ENCODE measurements at places on chromosomes 7 and 10.

DNA sequence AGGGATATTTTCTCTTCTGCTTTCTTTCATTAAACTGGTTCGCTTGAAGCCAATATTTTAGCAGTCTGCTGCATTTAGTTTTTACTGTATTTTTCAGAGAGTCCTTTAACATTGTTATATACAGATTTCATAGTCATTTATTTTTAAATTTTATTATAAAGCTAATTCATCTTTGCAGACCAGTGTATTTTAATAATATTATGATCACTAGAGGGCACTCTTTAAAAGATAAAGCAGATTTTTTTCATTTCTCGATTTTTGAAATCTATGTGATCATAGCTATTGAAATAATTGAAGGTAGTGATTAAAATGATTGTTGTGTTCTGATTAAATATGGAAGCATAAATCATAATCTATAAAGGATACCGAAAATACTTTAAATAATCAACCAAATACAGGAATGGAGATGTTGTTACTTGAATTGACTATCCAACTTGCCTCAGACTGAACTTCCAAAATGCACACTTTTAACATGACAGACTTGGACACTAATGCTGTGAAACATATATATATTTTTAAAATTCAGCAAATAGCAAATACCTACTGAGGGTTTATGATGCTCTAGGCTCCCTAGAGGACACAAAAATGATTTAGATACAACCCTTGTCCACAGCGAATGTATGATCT, 35.2 kb downstream of the ST7 start:
- no peak for DNase-seq

DNA sequence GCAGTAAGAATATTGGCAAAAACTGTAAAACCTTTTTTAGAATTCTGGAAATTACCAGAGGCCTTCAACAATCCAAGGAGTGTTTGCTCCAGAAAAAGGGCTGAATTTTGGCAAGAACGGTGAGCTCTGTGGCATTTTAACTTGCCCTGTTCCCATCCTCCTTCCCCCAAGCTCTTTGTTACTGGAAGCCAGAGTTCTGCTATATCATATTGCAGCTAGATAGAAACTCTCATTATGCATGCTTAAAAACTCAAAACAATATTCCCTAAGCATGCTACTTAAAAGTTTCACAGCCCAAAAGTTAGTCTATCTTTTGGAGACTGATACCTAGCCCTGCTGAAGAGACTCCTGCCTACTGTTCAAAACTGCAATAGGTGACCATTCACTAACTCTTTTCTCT, 70.6 kb upstream of the GPR37 start:
- no peak for DNase-seq

- DNase-seq, result no peak
Observed at GRCh38 chr10:48418189-48418788, 111.8 kb downstream of the MAPK8 start.

- DNase-seq, result no peak
Observed at GRCh38 chr10:110811791-110812581, 59.7 kb upstream of the PDCD4 start.

DNA sequence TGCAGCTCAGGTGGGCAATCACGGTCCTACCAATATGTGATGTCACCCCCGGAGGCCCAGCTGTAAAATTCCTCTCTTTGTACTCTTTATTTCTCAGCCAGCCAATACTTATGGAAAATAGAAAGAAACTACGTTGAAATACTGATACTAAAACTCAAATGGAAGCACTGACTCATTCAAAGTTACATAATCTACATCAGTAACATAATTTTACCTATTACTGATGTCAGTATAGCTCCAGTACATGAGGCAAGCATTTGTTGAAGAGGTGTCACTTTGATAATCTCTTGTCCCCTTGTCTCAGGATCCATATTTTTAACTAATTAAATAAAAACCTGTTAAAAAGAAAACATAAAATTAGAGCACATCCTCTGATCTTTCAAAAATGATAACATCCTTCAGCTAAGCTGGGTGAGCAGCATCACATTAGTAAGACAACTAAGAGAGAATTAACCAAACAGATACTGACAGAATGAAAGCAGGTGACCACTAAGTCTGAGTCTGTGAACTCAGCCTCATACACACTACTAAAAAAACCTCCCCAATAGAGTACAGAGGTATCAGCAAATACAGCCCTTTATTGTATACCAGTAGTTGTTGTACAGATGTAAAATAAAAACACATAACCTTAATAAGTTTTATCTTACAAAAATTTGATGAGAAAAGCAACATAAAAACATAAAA, 17.6 kb downstream of the SLC25A40 start:
- no peak for DNase-seq

- DNase-seq, result no peak
Observed at GRCh38 chr7:122046402-122046801, 97.6 kb downstream of the AASS start.

DNA sequence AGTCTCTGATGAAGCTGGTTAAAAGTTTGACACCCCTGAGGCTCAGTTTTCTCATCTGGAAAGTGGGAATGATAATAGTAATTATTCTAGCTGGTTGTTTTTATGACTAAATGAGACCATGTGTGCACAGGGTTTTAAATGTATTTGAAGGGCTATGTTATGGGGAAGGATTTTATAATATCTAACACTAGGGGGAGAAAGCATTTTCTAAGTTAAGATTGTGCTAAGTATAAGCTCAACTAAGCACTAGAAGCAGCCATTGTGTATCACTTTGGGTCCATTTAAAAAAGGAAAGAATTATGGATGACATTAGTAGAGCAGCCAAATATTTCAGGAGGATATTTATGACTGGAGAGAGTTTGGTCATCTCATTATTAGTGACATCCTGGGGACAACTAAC, 49.5 kb upstream of the CREB5 start:
- no peak for DNase-seq

DNA sequence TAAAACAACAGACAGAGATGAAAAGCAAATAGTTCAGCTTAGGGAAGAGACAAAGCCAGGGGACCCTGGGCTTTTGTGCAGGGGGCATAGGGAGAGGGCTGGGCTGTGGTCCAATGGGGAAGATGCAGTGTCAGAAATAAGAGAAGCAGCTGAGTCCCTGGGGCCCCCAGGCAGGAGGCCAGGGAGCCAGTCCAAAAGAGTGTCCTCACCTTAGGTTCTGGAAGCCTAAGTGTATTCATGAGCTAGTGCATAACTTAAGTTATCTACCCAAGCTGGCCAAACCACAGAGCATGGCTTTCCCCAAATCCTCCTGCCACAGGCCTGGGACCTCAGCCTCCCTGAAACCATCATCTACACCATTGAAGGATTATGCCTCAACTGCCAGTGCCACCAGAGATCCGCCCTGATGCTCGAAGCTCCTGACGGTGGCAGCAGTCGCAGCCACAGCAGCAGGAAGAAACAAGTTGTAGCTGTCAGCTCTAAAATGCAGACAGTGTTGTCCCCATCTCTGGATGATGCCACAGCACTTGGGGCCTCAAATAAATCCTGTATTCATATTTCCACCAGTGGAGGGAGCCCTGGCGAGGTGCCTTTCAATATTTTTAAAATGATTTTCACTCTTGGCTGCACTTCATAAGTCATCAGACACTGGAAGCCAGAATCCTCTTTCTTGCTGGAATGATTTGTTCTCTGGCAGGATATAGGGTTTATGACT, 574.6 kb downstream of the GRID1 start:
- no peak for DNase-seq

DNA sequence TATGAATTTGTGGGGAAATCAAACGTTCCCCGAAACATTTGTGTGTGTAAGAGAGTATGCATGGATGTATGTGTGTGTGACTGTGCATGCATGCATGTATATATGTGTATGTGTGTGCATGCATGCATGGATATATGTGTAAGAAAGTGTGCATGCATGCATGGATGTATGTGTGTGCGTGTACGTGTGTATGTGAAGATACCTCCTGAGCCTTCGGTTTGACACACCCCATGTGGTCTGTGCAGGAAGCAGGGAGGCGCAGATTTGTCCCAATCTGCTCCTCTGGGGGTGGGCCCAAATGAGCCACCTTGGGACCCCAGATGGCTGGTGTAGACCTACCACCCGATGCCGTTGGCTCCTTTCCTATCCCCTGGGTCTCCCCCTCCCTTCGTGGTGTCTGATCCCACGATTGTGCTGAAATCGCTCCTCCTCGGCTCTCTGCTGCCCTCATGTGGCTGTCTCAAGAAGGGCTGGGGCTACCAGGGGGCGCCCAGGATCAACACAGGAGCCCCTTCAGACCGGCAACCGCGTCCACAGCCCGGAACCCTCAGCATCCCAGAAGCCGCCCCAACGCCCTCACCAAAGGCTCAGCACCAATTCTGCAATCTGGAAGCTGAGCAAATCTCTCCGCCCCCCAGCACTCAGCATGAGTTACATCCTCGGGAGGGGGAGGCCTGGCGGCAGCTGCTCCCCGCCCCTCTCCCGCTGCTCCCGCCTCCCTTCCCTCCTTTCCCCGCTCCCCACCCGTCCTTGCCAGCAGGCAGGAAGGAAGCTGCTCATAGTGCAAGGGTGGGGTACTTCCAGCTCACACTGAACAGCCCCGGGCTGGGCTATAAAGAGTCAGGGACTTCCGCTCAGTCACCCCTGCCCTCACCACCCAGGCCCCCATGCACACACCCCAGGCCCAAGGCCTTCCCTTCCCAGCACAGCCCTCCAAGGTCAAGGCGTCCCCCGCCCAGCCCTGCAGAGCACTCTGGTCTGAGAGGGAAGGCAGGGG, 2.3 kb upstream of the NOS3 start:
- DNase-seq, result peak; percentile 55

GRCh38 chr10:132404169-132404880, 7.3 kb downstream of the PWWP2B start:
- DNase-seq, result no peak

DNA sequence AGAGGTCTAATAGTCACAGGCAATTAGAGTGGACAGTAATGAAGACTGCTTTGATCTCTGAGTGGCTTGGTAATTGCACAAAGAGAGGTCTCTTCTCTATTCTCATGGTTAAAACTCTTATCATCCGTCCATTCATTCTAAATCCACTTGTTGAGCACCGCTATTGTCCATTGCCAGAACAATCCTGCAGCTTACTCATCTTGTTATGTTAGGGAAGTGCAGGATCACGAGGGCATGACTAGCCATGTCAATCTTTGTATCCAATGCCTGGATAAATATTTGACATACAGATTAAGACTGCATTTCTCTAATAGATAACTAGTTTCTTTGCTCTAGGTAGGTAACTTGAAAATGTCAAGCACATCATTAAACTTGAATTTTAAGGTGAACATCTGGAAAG, 14.9 kb downstream of the SFTPD start:
- no peak for DNase-seq

DNA sequence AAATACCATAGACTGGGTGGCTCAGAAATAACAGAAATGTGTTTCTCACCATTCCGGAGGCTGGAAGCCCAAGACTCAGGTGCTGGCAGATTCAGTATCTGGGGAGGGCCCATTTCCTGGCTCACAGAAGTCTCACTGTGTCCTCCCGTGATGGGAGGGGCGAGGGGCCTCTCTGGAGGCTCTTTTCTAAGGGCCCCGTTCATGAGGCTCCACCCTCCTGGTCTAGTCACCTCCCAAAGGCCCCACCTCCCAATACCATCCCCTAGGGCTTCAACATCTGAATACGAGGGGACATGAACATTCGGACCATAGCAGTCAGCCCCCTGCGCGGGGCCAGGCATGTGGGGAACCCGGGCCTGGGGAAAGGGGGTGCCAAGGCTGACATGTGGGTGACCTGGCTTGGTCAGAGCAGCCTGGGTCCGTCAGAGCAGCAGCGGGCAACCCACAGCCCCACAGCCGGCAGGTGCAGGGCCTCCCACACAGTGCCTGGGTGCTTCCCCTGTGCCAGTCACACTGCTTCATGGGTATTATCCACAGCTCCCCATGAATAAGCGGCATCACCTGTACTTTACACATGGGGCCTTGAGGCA, 13.3 kb upstream of the CNPY1 start:
- DNase-seq, result no peak
